Fibroblast of skin of left quadriceps (primary cell): ENCODE measurements at places on chromosomes 11 and 22.

DNA sequence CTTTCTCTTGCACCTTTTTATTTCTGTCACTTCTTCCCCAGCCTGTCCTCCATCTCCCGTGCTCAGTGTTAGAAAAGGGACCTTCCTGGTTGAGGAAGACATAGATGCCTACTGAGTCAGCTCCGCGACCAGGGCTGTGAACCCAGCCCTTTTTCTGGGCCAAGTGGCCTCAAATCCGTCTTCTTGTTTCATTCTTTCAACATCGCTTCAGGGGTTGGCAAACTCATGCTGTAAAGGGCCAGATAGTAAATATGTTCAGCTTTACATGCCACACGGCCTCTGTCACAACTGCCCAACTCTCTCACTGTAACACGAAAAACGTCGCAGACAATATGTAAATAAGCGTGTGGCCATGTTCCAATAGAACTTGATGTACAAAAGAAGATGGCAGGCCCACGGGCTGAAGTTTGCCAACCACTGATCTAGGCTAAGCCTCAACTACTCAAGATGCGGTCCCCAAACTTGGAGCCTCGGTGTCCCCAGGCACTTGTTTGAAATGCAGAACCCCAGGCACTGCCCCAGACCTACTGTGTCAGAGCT, 338.4 kb downstream of the MN1 start:
- DNase-seq, result no peak

DNA sequence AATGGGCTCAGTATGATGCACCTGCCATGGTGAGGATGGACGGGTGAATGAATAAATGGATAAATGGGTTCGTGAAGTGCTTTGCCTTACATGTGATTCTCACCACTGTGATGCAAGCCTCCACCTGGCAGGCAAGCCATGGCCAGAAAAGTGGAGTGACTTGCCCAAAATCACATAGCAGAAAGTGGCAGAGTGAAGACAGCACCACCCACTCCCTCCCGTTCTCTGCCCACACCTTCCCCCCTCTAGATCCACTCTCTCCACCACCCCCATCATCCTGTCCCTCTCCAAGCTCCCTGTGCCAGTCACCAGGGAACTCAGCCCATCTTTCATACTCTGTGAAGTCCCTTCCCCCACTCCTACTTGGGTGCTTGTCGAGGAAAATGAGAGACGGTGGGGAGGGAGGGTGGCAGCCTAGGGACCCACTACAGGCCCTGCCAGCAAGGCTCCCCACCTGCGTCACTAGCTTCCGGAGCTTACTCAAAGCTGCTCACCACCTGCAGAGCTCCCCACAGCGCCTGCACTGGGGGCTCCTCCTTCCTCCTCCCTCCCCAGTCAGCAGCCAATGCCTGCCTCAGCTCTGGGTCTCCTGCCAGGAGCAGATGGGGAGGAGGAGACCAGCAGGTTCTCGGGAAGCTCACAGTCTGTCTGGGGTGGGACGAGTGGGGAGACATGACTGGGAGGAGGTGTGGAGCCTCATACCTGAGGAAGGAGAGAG, 82.3 kb downstream of the PDE2A start:
- DNase-seq, result no peak

GRCh38 chr11:65771589-65772112, 9.1 kb downstream of the AP5B1 start:
- DNase-seq, result no peak

GRCh38 chr22:18024956-18025720, 777 bp upstream of the MICAL3 start:
- DNase-seq, result no peak

DNA sequence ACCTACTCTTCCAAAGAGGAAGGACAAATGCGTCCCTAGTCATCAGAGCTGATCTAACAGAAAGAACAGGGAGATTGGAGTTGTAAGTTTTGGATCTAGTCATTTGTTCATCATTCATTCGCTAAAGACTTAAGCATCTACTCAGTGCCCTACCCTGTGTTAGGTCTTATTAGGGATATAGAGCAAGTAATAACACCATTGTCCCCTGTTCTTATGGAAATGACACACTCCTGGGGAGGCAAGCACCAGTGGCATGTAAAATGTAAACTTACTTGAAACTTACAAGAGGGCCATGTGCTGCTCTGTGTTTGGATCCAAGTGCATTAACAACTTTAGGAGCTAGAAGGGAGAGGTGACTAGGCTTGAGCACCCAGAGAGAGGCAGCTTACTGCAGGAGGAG, 61.9 kb downstream of the P4HA3 start:
- no peak for DNase-seq
